ENCODE measurements at places on chromosomes 13 and 19. TPM values are rescaled to one million over a fixed set of nuclear protein-coding genes. Genes with fewer than 3 reads are reported as not detected.

DNA sequence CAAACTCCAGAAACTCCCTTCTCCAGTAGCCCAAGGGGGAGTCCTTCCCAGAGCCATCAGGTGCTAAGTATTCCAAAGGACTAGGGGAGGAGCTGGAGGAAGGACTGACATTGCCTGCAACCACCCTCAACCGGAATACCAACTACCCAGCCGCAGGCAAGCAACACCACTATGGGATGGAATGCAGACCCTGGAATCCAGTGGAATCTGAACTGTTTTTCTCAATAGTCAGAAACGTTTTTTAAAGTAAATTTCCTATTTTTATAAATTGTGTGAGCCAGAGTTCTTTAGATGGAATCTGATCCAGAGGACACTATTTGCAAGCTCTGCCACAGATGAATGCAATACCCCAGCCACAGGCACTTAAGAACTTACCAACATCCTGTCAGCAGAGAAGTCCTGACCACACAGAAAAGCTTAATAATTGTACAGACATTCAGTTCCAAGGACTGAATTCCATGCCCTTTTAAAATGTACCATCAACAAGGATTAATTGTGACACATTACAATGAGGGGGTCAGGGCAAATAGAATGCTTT, 92.1 kb downstream of the USP12 start:
- peak; percentile 88 for DNase-seq

GRCh38 chr13:79939689-79940088, 401.2 kb downstream of the SPRY2 start:
- no peak for DNase-seq

MAG gene
- total RNA-seq = not detected

KCNN1 gene
- not detected for total RNA-seq
